Activated CD4-positive, alpha-beta T cell treated with anti-CD3 and anti-CD28 coated beads, Interleukin-10, Interleukin-2, amounts not matched to agents 100 ng/mL and 50 ng/mL, durations not matched to agents 16 hours and 8 hours (primary cell): ENCODE measurements at places on chromosomes 12 and 14.
A peak's percentile ranks its signal among the peaks of the same experiment; 100 is the strongest.

- no peak for DNase-seq
These were observed 330.6 kb upstream of the NAV3 start for GRCh38 chr12:77500089-77500488.

- no peak for DNase-seq
These were observed 29.2 kb downstream of the PRMT8 start for GRCh38 chr12:3520168-3520567.

- no peak for DNase-seq
These were observed 45.3 kb upstream of the SINHCAF start for GRCh38 chr12:31371256-31371620.

DNA sequence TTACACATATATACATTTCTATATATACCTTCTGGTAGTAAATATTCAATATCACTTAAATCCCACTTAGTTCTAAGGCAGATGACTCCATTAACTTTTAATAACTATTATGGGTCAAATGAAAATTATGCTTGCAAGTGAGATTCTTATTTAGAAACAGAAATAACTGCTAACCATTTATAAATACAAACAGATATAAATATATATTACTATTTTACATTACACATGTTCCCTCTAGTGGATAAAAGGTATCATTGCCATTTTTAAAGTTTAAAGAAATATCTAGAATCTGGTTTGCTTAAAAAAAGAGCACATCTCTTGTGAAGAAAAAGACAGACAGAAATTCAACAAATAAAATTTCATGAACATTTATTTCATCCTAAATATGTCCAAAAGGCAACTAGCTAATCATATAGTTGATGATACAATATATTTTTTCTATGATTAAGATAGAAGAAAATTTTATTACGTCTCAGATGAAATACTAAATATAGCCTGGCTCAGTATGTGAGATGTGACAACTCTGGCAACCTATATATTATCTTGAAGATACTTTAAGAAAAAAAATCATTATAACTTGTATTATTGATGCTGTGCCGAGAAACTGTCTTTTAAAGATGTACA lies 11.7 kb upstream of the RAD51AP1 start:
- DNase-seq, result peak; percentile 7

DNA sequence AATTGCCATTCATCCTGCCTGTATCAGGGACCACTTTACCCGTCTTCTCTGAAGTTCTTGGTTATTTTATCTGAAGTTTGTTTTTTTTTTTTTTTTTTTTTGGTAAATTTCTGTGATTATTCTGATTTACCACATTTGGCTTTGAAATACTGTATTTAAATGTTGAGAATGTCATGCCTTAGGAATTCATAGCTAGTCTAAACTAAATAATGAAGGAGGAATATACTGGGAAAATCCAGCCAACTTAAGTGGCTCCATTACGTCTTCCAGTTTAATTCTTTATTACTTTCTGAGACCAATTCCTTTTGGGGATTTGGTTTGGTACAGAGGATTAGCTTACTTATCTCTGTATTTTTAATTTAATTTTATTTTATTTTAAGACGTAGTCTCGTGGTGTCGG lies 60.3 kb upstream of the KCNMB4 start:
- DNase-seq, result no peak

- no peak for DNase-seq
These were observed 28.7 kb downstream of the PPP2R5C start for GRCh38 chr14:101790232-101790631.

DNA sequence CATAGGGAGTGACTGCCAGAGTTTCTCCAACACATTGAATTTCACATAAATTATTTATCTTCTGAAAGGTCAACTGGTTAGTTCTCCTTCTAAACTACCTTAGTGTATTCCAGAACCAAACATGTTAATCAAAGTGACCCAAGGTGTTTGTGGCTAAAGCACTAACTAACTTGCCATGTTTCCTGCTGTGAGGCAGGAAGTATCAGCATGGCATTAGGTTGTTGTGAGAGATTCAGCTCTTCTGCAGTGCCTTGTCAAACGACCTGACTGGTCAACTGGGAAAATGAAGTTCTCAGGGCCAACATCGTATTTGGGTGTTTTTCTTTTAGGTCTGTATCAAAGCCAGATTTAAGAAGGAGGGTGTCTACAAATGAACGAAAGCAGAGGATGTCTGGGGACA lies 448.1 kb downstream of the APAF1 start:
- no peak for DNase-seq

DNA sequence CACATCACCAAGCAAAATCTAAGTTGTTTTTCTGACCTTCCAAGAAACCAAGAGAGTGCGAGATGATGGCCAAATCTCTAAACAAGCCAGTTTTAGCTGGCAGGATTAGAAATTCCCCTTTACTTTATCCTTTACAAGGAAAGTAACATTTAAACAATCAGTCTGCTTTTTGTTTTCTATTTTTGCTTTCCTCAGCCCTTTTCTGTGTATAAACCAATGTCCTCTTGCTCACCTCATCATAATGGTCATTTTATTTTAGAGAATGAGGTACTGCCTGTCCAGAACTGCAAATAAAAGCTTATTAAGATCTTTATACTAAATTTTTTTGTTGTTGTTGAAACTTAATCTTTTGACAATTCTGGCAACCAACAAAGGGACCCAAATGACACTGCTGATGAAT lies 442.4 kb upstream of the GARIN6 start:
- DNase-seq, result no peak
